ENCODE measurements at places on chromosomes 4 and X. TPM values are rescaled to one million over a fixed set of nuclear protein-coding genes. Genes with fewer than 3 reads are reported as not detected.

GRCh38 chr4:127781300-127782024 lies 660 bp upstream of the HSPA4L start:
- peak; percentile 87 for DNase-seq

- DNase-seq, result no peak
These were observed 1685.3 kb upstream of the TENM3 start for GRCh38 chr4:180557950-180558349.

- no peak for DNase-seq
These were observed 158.0 kb downstream of the PALLD start for GRCh38 chr4:168654848-168655174.

DNA sequence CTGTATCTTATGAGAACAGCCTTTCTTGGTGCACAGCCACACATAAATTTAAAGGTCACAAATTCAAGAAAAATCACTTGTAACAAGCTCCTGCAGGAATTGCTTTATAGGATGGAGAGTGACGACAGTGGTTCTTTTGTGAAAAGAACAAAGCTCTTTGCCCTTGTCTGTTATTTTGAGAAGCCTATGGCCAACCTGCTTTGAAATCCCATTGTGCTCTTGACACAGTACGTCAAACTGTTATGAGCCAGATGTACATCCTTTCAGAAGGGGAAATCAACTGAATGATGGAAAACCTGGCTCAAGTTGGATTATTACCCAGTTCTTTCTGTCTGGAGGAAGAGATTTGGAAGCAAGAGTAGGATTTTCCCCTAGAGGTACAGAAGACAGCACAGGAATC lies 1454.2 kb downstream of the ARAP2 start:
- peak; percentile 40 for DNase-seq

DNA sequence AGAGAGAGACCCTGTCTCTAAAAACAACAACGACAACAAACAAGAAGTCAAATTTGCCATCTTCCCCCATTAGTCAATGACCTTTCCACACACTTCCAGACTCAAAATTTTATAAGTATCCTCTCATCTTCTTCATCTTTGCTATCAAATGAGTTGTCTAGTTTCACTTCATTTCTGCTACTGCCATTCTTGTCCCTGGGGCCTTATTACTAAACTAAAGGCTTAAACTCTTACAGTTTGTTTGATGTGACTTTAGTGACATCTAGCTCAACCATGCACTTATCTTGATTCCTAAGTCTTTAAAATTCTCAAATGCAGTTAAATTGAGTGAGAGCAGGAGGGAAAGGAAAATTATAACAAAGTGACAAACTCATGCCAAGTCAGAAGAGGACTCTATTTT lies 271.8 kb upstream of the GK2 start:
- DNase-seq, result no peak

DNA sequence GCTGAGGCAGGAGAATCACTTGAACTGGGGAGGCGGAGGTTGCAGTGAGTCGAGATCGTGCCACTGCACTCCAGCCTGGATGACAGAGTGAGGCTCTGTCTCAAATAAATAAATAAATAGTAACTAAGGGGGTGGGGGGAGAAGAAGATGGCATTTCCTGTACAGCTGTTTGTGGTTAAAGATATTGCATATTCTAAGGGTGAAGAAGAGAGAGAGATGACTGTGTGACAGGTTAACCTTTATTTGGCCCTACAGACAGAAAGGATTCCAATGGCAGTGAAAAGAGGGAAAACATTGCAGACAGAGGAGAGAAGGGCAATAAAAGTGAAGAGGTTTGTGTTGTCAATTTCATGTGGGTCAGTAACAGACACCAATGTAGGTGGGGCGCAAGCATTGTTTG lies 9.4 kb downstream of the TASL start:
- no peak for DNase-seq

DNA sequence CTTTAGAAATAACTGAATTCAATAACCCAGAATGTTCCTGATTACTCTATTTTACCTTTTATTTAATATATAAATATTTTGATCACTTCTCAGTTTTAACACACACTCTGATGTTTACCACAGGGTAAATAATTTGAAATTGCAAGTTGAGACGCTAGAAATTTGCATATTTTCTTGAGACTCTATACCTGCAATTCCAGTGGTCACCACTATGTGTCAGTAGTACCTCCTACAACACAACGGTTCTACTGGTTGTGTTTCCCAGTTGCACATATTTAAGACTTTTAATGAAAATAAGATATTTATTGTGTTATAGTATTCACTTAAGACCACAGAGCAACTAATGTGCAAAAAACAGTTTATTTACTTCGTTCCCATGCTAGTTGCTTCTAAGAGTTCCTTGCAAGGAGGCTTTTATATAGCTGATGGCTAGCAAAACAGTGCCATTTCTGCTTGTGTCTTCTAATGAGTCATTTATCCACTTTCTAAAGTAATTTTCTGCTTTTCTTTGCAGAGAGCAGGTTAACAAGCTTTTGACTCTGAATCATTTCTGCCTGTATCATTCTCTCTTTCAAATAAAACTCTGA lies 98.9 kb upstream of the PDLIM3 start:
- no peak for DNase-seq

- DNase-seq, result peak; percentile 67
These were observed 164.6 kb downstream of the PRKX start for GRCh38 chrX:3548765-3549391.

DNA sequence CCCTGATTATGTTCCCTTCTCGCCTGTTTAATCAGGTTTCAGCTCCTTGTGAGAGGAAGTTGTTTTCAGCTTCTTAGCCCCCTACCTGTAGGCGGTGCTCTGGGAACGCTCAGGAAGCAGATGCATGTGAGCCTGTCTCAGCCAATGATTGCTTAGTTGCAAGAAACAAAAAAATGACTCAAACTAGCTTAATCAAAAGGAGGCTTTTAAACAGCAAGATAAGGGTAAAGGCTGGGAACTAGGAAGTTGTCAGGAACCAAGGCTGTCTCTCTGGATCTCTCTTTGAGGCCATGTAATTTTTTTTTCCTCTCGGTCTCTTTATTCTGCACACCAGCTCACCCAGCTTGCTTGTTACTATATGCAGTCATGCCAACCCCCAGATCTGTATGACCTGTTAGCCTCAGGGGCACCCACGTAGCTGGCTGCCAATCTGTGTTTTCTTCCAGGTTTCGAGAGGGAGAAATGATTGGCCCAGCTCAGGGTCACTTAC lies 109.1 kb downstream of the PTTG2 start:
- peak; percentile 94 for DNase-seq

Gene SULT1B1
- polyA plus RNA-seq, result 57.6 TPM

Gene TRPC3
- 0.31 TPM for polyA plus RNA-seq

Gene GYPB
- not detected for polyA plus RNA-seq

Gene JCHAIN
- 136 TPM for polyA plus RNA-seq

Gene MAGEA8
- not detected for polyA plus RNA-seq

Measured in stomach (tissue), 19 donors.